ENCODE measurements at places on chromosomes 13 and 19.

GRCh38 chr19:27964185-27964584 lies 1248.8 kb downstream of the UQCRFS1 start:
- no peak for DNase-seq

DNA sequence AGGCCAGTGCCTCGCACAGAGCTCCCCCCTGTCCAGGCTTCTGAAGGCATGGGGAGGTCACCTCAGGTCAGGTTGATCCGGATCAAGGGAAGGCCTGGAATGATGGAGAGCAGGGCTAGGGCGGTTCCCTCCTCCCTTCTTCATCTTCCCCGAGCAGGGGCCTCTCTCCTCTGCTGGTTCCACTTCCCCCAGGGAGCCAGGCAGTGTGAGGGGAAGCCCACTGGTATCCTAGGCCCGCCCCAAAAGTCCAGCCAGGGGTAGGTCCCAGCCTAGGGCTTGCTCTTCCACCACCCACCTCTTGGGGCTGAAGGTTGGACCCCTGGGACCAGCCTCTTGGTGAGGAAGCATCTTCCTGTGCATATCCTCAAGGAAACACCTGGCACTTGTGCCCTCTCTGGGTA lies 16.4 kb upstream of the PRR19 start:
- no peak for DNase-seq

GRCh38 chr13:95906999-95907398 lies 146.2 kb downstream of the UGGT2 start:
- no peak for DNase-seq

- DNase-seq, result no peak
Measured at GRCh38 chr13:20684546-20684945, 19.0 kb upstream of the IL17D start.

GRCh38 chr13:74306496-74306895 lies 172.3 kb upstream of the KLF12 start:
- no peak for DNase-seq

DNA sequence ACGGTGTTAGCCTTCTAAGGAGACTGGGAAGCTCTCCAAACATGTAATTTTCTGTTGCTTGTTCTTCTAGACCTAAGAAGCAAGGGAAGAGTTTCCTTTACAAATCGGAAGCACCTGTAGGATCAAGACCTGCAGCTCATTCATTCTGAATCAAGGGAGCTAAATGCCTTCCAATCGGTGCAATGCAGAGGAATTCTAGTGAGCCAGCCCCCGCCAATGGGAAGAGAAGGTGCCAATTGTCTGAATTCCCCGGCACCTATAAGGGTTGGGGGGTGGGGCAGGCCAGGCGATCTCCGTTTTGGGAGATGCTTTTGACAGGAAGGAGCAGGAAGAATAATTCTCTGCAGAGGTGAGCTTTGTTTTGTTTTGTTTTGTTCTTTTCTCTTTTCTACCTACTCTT lies 7.1 kb upstream of the NLRP13 start:
- DNase-seq, result no peak

GRCh38 chr13:73225990-73226389 lies 167.2 kb downstream of the KLF5 start:
- no peak for DNase-seq

GRCh38 chr19:33125929-33126388 lies 6.0 kb upstream of the WDR88 start:
- peak; percentile 56 for DNase-seq

GRCh38 chr19:51664131-51664530 lies 17.5 kb upstream of the SIGLEC14 start:
- no peak for DNase-seq

DNA sequence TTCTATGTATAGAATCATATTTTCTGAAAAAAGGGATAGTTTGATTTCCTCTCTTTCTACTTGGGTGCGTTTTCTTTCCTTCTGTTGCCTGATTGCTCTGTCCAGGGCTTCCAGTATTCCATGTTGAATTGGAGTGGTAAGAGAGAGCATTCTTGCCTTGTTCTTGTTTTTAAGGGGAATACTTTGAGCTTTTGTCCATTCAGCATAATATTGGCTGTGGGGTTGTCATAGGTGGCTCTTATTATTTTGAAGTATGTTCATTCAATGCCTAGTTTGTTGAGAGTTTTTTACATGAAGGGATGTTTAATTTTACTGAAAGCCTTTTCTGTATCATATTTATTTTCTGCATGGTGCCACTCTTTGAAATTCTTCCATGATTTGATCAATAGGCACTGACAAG lies 173.5 kb upstream of the IRS2 start:
- no peak for DNase-seq

Data from stimulated activated CD4-positive, alpha-beta T cell treated with anti-CD3 and anti-CD28 coated beads, Interleukin-2, amount 100 ng/mL, for 24 hours (primary cell).